ENCODE measurements at places on chromosomes 11 and 22.

GRCh38 chr22:37107816-37108621, 1.5 kb downstream of the TMPRSS6 start:
- DNase-seq, result no peak

DNA sequence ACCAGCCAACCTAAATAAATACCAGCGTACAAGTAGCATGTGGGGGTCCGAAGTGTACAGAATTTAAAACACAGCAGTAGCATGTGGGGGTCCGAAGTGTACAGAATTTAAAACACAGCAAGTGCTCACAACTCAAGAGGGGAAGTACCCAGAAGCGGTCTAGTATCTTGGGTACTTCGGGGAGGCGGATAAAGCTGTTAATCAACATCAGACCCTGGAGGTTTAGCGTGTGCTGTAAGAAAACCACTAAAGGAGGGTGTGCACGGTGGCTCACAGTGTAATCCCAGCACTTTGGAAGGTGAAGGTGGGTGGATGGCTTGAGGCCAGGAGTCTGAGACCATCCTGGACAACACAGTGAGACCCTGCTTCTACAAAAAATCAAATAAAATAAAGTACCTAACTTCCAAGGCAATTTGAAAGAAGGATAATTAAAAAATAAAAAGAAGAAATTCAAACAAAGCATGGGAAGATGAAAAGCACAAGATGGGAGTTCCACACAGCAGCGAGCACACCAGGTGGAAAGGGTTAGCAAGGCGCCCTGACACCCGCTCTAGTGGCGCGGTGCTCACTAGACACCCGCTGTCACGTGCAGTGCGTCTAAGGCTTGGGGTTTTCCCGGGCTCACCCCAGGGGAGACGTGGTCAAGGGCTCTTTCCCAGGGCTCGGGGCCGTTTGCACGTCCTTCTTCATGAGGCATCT, 35.0 kb upstream of the MOB2 start:
- DNase-seq, result no peak

DNA sequence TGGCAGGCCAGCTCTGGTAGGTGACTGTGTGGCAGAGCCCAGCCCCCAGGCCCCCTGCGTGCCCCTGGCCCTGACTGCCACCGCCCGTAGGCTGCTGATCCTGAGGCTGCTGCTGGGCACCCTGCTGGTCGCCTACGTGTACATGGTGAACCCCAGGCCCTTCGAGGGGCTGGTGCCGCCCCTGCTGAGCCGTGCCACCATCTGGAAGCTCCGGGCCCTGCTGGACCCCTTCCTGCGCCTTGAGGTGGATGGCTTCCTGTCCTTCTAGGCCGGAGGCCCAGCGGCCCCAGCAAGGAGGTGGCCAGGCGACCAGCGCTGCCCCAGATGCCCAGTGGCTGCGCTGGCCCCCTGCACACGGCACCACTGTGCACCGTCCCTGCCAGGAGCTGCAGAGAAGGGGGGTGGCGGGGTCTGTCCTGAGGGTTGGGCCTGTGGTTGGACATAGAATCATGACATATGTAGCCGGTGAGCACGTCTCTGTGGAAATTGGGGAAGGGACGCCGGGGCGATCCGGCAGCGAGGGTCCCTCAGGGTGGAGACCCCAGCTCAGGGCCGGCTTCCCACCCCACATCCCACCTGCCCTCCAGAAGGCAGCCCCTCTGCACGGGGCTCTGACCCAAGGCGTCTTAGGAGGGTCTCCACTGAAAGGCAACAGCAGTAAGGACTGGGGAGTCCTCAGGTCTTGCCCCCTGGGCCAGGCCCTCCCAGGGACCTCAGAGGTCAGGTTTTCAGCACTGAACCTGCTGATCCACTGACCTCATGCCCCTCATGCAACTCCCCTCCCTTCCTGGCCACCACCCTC, 185.4 kb downstream of the IGLL1 start:
- DNase-seq, result no peak

DNA sequence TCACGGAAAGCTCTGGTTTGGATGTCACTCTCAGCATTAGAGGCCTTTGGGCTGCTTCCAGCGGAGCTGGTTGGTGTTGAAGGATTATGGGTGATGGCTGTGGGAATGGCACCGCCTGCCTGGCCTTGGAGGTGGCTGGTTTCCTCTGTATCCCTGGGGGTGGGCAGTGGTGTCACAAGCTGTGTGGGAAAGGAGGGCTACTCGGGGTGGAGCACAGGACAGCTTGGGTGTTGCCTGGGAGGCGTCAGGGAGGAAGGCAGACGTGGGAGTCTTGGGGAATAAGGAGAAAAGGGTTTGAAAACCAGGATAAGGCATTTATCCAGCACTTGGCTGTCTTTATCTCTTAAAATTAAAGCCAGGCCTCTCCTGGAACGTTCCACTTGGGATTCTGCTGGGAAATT, 71.8 kb downstream of the ADAMTS15 start:
- no peak for DNase-seq

GRCh38 chr22:37173709-37174108, 14.3 kb downstream of the C1QTNF6 start:
- no peak for DNase-seq

DNA sequence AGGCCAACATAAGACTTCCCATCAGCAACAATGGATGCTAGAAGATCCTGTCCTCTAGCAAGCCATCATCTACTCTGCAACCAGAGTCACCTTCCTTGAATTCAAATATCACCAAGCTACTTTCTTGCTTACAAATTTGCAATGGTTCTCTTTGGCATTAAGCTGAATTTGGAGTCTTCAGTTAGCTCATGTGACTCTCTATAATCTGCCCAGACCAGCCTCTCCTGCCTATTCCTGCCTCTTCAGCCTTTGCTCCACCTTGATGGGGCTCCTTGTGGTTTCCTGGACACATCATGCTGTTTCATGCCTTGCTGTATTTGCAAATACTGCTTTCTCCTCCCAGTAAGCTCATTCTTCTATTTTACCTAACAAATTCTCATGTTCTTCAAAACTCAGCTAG, 82.3 kb downstream of the RASSF10 start:
- no peak for DNase-seq
